Activated CD8-positive, alpha-beta memory T cell treated with anti-CD3 and anti-CD28 coated beads for 4 hours (primary cell): ENCODE measurements at places on chromosomes 6 and 20.

GRCh38 chr6:136112262-136112661 is 137.8 kb downstream of the MTFR2 start:
- no peak for DNase-seq

GRCh38 chr20:36866681-36867495 is 9.1 kb upstream of the TLDC2 start:
- no peak for DNase-seq

DNA sequence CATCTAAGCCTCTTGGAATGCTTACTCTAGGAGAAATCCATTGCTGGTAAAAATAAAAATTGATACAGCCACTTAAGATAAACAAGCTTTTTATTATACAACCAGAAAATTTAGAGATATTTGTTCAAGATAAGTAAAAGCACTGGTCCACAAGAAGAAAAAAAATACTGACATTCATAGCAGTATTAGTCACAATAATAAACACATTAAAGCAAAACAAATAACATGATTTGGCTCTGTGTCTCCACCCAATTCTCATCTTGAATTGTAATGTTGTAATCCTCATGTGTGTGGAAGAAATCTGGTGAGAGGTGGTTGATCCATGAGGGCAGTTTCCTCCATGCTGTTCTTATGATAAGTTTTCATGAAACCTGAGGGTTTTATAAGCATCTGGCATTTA is 1093.5 kb upstream of the ADGRB3 start:
- no peak for DNase-seq

DNA sequence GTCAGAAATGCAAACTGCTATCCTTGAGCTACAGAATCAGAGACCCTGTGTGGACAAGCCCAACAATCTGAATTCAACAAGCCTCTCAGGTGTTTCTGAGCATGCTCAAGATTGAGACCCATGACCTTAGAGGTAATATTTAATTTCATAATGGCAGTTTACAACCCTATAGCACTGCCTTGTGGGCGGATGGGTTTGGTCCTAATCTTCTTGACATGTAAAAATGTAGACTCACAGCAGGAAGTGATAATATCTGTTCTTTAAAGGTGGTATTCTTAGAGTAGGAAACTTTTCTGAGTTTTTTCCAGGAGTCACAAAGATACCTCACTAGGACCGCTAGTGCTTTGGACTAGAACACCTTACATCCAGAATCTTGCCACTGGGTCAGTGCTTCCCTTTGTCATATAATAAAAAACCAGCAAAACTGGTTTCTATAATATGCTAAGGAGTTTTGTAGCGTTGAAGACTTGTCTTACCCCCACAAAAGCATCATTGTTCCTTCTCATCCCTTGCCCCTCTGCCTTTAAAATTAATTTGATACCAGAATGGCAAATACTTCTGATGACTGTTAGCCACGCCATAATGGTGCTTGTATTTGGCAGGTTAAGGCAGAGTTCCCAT is 52.6 kb downstream of the E2F3 start:
- DNase-seq, result peak; percentile 6

GRCh38 chr6:107644513-107644912 is 154.6 kb downstream of the SOBP start:
- DNase-seq, result no peak

GRCh38 chr6:16852671-16853070 is 91.4 kb upstream of the ATXN1 start:
- no peak for DNase-seq

GRCh38 chr6:133609415-133610226 is 279.3 kb upstream of the TCF21 start:
- no peak for DNase-seq

DNA sequence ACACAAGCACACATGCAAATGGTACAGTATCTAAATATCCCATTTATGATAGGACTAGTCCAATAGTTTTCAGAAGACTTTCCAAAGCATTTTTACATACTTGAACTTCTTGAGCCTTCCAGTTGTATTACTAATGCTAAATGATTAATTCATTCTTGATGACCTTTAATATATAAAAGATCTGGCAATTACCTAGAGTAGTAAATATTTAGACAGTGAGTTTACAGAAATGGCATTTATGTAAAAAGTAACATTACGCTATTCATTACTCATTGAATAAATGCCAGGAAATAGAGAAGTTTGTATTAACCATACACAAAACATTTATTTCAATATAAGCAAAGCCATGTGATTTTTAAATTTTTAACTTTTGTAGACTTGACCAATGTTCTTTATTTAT is 158.8 kb downstream of the DST start:
- DNase-seq, result no peak

GRCh38 chr20:51800060-51800871 is 2.1 kb downstream of the SALL4 start:
- peak; percentile 24 for DNase-seq

DNA sequence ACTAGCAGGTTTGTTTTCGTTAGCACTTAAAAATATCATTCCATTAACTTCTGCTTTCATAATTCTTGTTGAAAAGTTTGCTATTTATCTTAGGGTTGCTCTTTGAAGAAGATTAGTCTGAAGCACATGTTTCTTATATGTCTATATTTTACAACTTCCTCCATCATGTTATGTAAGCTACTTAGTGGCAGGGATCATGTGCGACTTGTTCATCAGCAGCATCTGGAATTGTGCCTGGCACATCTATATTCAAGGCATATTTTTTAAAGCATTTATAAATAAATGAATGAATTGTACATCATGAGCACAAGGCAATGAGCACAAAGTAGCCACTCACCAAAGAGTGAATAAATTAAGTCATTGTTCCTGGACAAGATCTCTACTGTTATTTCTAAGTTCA is 187.2 kb upstream of the COL21A1 start:
- no peak for DNase-seq

DNA sequence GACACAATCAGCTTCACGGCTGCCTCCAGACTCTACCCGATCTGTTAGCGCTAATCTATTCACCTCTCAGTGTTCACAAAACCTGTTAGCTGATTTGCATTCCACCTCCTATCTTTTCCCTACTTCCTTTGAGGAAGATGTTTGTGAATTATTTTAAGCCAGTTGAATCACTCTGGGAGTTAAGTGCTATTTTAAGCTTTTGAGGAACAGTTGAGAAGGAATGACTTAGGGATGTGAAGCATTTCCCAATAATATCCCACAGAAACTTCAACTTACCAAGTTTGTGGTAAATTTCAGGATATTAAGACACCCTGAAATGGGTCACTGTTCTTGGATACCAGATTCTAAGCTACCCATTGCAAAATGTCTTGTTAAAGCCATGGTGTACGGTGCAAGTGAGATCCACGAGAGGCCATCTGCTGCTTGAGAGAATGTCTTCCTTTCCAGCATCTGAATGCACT is 145.2 kb upstream of the CITED2 start:
- no peak for DNase-seq

DNA sequence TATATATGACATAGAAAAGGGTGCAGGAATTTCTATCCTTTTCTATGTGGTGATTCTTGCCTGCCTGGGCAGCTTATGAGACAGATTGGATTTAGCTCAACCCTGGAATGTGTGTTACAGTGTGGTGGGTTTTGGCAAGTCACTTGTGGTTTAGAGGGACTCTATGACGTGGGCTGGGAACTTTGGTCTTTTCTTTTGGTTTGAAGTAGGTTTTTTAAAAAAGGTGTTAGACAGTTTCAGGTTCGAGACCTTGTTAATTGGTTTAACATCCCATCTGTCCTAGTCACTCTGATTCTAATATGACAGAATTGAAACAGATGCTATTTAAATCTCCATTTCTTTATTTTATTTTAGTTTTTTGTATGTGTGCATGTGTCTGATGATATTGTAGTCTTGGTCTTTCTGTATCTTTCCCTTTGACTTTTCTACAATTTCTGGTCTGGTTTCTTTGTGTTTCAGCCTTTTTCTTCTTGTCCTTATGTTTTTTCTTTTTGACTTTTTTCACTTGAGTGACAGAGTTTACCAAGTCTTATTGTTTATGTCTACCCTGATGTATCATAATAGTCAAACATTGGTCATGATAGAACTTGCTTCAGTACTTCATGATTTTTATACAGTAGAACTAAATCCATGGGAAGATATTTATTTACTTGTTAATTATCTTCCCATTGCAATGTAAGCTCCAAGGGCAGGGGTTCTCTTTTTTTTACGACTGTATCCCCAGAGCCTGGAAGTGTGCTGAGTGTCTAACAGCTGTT is 174.3 kb downstream of the CDKAL1 start:
- DNase-seq, result no peak

DNA sequence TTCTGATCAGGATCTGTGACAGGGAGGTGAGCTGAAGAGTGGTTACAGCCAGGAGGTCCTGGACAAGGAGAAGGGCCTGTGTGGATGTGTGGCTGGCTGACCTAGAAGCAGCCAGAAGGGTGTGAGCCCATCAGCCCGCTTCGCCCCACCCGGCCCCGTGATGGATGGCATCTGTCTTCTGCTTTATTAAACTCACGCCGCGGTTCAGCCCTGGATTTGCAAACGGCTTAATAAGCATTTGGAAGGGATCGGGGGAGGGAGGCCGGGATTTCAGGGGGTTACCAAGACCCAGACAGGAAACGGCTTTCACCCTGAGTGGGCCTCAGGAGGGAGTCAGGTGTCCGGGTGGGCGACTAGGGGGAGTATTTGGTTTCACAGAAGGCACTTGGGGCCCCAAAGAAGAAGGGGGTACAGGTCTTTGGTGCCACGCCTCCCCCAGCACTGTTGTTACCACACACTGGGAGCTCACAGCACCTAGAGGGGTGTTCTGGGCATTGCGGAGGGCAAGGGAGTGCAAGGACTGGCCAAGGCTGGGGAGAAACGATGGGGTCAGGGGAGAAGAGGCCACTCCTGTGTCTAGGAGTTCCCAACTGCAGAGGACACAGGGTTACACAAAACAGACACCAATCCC is 53.8 kb upstream of the FOXP4 start:
- no peak for DNase-seq

GRCh38 chr20:4280731-4281130 is 265.4 kb upstream of the RNF24 start:
- DNase-seq, result no peak

GRCh38 chr20:59170406-59171349 is 7.1 kb downstream of the ZNF831 start:
- no peak for DNase-seq

- no peak for DNase-seq
These were observed 41.9 kb downstream of the TULP4 start for GRCh38 chr6:158353883-158354877.

- no peak for DNase-seq
These were observed 371.6 kb downstream of the BCKDHB start for GRCh38 chr6:80478030-80478429.

DNA sequence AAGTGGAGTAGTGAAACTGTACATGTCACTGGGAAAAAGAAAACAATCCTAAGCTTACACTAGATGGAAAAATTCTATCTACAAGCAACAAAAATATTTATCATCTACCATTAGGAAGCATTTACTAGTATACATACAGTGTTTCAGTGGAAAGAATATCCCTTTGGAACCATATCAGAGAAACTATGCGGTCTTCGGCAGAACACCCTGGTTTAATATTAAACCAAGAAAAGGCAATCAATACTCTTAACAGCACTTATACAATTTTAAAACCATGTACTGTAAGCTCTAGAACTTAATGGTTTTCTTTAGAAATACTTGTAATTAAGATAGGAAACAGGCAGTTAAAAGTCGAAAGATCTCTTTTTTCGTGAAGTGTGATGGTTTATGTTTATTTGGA is 32.3 kb downstream of the GCLC start:
- DNase-seq, result no peak
